ENCODE measurements at places on chromosomes 4 and X.

GRCh38 chr4:140816806-140817510 is 60.8 kb upstream of the TBC1D9 start:
- DNase-seq, result no peak

DNA sequence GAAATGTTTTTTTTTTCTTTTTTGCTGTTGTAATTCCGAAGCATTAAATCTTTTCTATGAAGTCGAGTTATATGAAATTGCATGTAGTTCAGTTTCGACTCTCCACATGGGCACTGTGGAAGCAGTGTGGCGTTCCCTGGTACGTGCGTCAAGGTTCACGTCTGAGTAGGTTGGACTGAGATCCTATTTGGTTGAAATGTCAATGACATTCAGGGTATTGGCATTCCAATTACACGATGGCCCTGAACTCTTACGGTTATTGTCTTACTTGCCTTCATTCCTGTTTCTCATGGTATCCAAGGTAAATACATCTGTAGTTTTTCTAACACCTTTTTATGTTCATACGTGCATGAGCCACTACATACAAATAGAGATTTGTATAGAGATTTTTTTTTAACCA is 128.8 kb downstream of the SORBS2 start:
- no peak for DNase-seq

DNA sequence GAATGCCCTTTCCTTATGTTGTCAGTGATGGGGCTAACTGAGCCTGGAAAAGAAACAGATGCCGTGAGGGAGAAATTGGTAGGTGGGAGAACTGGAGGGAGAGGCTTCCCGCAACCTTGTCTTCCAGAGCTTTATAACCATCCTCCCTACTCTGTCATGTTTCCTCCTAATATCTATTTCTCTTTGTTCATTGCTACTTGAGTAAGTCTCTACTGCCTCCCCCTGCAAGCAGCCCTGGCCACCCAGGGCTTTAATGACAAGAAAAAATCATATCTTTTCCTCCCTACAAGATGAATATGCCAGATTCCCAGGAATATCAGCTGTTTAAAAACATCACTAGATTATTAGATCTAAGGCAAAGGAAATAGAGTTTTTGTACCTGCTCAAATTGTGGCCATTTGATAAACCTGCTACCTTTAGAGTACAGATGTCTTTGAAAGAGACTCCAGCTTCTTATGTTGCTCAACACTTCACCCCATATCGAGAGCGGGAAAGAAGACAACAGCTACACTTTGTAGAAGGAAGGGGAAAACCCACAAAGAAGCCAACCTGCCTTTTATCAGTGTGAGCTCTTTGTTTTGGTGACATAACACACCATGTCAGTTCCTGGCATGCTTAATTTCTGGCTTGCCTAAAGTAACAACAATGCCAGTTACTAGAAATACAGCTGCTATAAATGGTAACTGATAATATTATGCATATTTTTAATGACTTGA is 186.6 kb upstream of the LEF1 start:
- peak; percentile 53 for DNase-seq

GRCh38 chrX:130173190-130173895 is 1.6 kb downstream of the RAB33A start:
- DNase-seq, result peak; percentile 40

DNA sequence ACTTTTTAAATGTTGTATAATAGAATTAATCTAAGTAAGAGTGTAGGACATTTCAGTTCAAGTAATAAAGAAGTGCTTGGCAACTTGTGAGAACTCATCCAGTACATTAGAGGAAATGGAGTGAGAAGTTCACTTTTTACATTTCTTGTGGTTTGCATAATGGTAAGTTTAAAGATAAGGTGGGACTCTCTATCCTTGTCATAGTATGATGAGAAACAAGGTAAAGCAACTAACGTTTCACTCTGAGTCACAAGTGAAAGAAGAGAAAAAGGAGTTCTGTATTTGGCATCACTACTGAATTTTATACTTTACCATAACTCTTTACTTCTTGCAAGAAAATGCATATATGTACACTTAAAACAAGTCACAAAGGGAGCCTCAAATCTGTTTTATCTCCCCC is 219.4 kb downstream of the SLC4A4 start:
- no peak for DNase-seq

GRCh38 chr4:31088600-31089230 is 368.5 kb downstream of the PCDH7 start:
- no peak for DNase-seq

GRCh38 chr4:176584031-176584606 is 208.6 kb downstream of the VEGFC start:
- no peak for DNase-seq

GRCh38 chrX:74510401-74510800 is 89.1 kb downstream of the SLC16A2 start:
- no peak for DNase-seq
